ENCODE measurements at places on chromosomes 11 and 22. TPM values are rescaled to one million over a fixed set of nuclear protein-coding genes. Genes with fewer than 3 reads are reported as not detected.
A peak's percentile ranks its signal among the peaks of the same experiment; 100 is the strongest.

GRCh38 chr11:11076276-11076675 is 218.4 kb upstream of the ZBED5 start:
- no peak for DNase-seq

- DNase-seq: no peak
Measured at GRCh38 chr11:33835143-33835878, 56.6 kb downstream of the LMO2 start.

- no peak for DNase-seq
Measured at GRCh38 chr22:36569999-36570398, 41.0 kb upstream of the EIF3D start.

DNA sequence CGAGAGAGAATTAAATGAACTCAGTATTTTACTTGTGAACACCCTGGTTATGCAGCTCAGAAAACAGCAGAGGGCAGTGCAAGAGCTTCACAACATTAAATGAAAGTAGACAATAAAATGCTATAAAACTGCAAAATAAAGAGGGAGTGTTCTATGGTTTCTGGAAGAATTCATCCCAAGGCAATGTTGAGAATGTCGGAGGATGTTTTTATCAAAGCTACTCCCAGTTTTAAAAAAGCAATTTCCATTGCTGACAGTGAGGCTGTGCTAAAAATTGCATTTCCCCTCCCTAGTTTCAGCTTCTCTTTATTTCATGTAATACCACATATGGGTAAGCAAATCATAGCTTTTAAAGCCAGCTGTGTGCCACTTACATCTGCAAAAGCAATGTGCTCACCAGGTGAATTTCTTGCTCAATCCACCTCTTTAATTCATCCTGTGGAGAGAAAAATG is 296.8 kb downstream of the RAB38 start:
- DNase-seq: no peak

DNA sequence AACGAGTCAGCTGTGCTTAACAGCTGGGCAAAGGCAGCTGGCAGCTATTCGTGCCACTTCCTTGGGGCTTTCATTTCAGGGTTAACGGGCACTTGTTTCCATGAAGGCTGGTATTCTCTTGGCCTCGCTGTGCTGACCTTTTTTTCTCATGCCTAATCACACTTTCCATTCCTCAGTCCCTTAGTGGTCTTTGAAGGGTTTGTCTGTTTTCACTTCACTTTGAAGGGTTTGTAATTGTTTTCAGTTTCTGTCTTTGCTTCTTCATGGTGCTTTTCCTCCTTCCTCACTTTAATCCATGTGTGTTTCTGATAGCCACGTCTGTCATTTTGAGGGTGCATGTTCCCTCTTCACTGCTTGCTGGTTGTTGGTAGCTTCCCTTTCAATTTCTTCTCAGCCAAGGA is 24.6 kb downstream of the PPIL2 start:
- no peak for DNase-seq

DNA sequence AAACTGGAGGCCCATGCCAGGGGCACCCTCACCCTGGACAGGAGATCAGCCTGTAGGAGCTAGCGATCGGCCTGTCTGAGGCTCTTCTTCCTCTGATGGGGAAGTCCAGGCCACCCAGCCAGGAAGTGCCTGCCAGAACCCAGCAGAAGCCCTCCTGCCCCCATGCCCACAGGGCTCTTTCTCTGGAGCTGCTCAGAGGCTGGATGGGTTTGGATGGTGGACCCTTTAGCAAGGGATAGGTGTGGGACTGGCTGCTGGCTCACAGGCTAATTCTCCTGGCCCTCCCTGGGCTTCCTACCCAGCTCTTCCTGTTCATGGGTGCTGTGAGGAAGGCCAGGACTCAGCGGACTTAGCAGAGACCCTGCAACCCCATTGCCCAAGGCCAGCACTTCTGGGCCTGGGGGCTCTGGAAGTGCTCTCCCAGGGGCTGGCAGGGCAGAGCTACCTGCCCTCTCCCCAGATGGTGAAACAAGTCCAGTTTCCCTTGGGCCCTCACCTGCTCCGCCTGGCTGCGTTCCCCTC is 7.6 kb downstream of the FXYD2 start:
- DNase-seq: no peak

- peak; percentile 17 for DNase-seq
Measured at GRCh38 chr22:23068096-23068831, 2.1 kb upstream of the GNAZ start.

The SCARF2 gene
- 2.0 TPM for total RNA-seq

The MS4A6E gene
- total RNA-seq: not detected
